Stimulated activated CD4-positive, alpha-beta T cell treated with anti-CD3 and anti-CD28 coated beads, Interleukin-2, amount 100 ng/mL, for 48 hours (primary cell): ENCODE measurements at places on chromosomes 6 and 20.
A peak's percentile ranks its signal among the peaks of the same experiment; 100 is the strongest.

- peak; percentile 50 for DNase-seq
Measured at GRCh38 chr6:150016324-150017185, 8.8 kb downstream of the RAET1L start.

DNA sequence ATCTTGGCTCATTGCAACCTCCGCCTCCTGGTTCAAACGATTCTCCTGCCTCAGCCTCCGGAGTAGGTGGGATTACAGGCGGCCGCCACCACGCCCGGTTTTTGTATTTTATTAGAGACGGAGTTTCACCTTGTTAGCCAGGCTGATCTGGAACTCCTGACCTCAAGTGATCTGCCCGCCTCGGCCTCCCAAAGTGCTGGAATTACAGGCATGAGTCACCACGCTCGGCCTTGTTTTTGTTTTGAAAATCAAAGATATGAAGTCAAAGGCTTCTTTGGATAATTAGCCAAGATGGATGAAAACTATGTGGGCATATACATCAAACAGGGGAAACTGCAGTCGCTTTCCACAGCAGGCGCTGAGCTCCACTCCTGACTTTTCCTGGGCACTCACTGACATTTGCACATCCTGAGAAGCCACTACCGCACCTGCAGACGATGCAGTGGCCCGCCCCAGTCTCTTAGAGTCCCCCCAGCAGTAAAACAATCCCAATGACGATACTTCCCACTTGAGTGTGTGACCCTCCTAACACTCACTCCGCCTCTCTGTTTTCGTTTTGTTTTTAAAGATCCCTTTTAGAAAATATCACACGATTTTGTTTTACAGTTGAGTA is 44.1 kb downstream of the GJA1 start:
- no peak for DNase-seq

DNA sequence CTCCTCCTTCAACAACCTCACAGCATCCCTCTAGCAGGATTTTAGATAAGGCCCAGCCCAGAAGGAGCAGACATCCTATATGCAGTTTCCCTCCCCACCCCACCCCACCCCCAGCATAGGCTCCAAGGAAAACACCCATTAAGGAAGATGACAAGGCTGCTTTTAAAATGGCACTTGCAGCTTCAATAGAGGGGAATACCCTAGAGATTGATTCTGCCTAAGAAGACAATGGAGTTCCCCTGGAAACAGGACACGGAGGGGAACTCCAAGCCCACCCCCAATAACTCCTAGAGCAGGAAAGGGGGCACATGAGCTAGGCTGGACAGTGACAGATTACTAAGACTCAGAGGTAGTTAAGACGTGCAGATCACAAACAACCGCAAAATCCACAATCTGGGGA is 34.7 kb downstream of the CPNE5 start:
- no peak for DNase-seq

DNA sequence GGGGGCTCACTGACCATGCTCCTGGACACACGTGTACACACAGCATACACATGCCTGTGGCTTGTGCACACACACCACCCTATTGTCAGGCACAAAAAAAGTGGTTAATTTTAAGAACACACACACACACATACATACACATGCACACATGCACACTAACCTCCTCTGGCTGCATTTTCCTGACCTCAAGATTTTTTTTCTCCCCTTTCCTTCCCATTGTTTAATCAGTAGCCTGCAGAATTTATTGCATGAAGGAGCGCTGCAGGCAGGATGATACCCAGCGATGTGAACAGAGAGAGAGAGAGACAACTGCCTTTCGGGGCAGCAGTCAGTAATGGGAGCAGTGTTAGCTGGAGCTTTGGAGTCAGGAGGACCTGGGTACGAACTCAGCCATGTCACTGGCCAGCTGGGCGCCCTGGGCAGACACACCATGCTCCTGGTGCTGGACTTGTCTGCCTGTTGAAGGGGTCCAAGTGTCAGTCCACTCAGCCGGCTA is 990 bp upstream of the TRAF3IP2 start:
- no peak for DNase-seq

- no peak for DNase-seq
Measured at GRCh38 chr20:17613328-17614175, 43.7 kb downstream of the DSTN start.

GRCh38 chr6:33209856-33210255 is 1.6 kb downstream of the RING1 start:
- DNase-seq, result no peak

- DNase-seq, result no peak
Measured at GRCh38 chr20:52668626-52669025, 303.5 kb upstream of the TSHZ2 start.

DNA sequence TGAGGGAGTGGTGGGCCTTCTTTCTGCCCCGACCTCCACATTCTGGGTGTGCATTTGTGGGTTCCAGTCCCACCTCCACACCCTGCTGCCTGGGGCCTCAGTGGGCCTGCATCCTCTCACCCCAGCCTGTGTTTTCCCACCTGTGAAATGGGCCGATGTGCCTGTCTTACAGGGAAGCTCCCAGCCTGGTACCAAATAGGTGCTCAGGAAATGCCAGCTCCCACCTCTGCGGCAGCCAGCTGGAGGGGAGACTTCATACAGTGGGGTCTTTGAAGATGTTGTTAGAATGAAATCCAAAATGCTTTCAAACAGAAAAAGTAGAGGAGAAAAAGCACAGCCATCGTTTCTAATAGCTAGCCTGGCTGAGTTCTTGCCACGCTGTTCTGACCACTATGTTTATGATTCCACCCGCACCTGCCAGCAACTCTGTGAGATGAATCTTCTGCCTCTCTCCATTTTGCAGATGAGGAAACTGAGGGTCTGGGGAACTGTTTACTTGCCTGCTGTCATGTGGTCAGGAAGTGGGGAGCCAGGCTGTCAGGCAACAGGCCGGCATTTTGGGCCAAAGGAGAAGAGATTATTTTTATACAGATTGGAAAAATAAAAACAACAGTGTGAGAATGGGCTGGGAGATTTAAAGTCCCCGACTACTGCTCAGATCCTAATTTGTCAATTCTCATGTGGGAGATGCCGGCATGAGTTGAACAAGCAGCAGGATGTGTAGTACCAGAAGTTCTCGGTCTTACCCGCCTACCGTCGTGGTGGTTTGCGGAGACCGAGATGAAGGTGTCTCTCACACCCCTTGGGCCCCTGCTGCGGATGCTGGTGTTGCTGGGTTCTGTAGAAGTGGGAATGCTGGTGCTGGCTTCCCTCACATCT is 4.6 kb downstream of the TMEM181 start:
- no peak for DNase-seq

- DNase-seq, result no peak
Measured at GRCh38 chr6:38127284-38127683, 307.8 kb downstream of the ZFAND3 start.

- DNase-seq, result no peak
Measured at GRCh38 chr6:2034256-2034655, 211.1 kb downstream of the GMDS start.

- no peak for DNase-seq
Measured at GRCh38 chr6:87722540-87723169, 20.6 kb upstream of the AKIRIN2 start.

DNA sequence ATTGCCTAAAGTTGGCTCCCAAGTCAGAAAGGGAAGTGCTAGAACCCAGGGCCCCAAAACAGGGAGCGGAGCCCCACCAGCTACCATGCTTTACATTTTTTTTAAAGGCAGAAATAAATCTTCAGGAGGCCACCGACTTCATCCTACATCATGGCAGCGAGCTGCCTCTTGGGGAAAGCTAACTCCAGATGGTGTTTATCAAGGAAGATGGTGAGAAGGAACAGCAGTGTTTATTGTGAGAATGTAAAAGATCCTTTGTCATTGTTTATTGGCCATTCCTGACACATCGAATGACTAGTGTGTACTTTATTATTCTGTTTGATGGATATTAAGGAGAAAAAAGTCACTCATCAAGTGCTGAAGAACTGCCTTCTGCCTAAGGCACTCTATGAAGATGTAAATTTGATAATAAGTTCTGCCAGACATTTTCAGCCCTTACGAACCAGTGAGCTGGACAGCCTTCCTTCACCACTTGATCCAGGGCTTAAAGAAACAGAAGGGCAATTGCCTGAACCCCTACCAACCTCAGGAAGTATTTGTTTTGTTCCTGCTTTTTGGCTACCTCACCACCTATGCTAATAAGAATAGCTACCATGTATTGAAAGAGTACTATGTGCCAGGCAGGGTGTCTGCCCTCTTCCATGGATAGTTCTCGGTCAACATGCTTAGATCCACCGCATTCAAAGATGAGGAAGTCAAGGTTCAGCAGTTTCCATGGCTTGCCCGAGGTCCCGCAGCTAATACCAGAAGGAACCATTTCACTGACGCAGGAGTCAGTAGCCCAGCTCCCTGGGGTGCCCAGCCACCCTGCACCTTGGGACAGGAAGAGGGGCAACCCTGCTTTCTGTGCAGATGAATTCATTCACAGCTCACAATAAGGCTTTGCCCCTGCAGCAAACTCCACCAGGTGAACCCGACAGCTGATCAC is 194.7 kb upstream of the RREB1 start:
- DNase-seq, result no peak

GRCh38 chr6:53605543-53606235 is 59.9 kb downstream of the KLHL31 start:
- DNase-seq, result no peak

DNA sequence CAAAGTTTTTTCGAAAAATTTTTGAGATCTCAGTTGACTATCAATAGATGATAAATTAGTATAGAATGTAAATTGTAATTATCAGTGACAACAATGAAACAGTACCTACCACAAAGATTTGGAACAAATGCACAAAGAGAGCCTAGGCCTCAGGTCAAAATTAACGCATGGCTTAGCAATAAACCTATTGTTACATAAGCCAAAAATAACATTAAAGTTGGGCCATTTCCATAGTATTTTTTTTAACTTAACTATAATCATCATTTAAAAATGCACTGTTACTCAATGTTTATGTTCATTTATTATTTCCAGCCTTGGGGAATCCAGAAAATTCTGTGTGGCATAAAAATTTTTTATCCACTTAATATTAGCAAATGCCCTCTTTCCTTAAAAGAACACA is 117.0 kb downstream of the EPB41L2 start:
- DNase-seq, result no peak

GRCh38 chr20:22905658-22906057 is 129.5 kb upstream of the SSTR4 start:
- no peak for DNase-seq
